Non-pigmented ciliary epithelial cell (primary cell): ENCODE measurements at places on chromosomes 5 and 9.

DNA sequence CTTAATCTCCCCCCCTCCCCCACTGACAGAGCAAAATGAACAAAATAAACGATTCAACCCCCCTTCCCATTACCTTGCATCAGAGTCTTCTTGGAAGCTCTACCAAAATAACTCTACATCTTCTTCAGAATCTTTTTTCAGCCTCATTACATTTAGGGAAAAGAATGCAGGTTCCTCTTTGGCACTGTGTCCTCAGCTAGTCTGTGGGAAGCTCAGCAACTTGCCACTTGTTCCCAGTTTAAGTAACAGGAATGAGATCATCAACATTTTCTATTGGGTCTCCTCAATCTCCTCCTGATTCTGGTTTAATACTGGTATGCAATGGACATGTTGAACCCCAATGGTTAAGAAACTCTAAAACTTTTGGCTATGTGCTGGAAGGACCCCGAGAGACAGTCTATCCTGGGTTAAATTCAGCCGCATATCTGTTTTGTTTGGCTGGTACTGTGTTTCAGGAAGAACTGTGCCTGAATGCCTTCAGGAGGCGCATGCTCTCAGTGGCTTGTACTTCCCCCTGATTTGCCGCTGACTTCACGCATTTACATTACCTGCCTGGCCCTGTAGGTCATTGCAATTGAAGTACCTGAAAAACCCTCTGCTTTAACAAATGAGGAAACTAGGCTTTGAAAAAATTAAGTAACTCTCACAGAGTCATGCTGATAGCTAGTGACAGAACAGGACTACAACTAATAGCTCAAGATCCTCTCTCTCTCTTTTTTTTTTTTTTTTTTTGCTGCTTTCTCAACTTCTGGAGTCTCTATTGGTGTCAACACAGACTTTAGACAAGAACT, 78.1 kb upstream of the HMHB1 start:
- no peak for DNase-seq

- DNase-seq, result no peak
These were observed 14.3 kb downstream of the AFF4 start for GRCh38 chr5:132949136-132949535.

- DNase-seq, result no peak
These were observed 131.8 kb upstream of the SLC12A2 start for GRCh38 chr5:127951791-127952190.

DNA sequence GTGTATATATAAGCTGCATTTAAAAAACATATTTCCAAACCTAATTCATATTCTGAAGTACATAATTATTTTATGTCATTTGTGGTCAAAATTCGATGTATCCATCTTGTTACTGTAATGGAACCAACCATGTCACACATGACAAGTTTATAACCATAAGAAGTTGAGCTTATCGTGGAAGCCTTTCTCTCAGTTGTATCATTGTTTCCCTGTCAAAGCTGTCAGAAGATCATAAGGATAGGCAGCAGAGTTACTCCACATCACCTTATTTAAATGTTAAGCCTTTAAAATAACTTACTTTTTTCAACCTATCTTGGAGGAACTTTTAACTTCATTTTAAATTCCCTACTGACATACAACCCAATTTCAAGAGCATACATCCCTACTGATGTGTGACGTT, 841.5 kb downstream of the PTPRD start:
- DNase-seq, result no peak

- DNase-seq, result no peak
These were observed at the start of gene C9orf152 for GRCh38 chr9:110208031-110208430. Gene C9orf152 (minus strand): TSS chr9:110208159. CDS start chr9:110207579, 580 bp downstream.

DNA sequence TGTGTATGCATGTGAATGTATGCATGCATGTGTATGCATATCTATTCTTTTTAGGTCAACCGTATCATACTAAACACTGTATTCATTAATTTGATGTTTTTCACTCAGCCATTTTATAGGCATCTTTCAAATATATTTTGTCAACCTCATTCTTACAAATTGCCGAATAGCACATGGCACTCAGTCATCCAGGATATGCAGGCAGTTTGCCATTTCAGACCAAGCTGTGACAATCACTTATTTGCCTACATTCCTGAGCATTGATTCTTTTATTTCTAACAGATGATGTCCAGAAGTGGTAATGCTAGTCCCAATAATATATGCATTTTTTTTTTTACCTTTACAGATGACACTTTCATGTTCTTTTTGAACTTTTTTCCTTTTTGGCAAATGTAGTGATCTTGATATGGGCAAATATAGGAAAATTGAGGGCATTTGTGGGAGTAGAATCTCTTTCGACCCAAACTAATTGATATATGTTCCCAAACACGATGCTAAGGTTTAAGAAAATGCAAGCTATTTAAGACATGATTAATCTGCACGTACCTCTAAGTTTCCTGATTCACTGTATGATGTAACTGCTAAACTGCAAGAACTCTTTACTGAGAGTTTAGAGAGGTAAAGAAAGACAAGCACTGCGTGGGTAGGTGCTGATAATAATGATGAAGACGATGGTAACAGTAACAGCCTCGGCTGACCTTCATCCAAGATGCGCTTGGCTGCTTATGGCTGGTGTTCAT, 153.9 kb upstream of the DAP start:
- DNase-seq, result no peak

DNA sequence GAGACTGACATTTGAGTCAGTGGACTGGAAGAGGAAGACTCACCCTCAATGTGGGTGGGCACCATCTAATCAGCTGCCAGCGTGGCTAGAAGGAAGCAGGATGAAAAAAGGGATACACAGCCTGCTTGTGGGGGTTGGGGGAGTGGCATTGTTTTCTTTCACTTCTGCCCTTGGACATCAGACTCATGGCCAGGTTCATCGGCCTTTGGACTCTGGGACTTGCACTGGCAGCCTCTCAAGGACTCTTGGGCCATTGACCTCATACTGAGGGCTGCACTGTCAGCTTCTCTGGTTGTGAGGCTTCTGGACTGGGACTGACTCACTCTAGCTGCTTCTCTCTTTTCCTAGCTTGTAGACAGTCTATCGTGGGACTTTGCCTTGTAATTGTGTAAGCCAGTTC, 374.9 kb downstream of the TLE1 start:
- DNase-seq, result no peak

- DNase-seq, result no peak
These were observed 15.0 kb downstream of the PJA2 start for GRCh38 chr5:109394806-109395205.

GRCh38 chr9:70259512-70259802, 679 bp downstream of the SMC5 start:
- DNase-seq, result no peak

- no peak for DNase-seq
These were observed 18.9 kb downstream of the OGN start for GRCh38 chr9:92385477-92385876.

GRCh38 chr5:180586870-180587269, 4.4 kb downstream of the SCGB3A1 start:
- no peak for DNase-seq

DNA sequence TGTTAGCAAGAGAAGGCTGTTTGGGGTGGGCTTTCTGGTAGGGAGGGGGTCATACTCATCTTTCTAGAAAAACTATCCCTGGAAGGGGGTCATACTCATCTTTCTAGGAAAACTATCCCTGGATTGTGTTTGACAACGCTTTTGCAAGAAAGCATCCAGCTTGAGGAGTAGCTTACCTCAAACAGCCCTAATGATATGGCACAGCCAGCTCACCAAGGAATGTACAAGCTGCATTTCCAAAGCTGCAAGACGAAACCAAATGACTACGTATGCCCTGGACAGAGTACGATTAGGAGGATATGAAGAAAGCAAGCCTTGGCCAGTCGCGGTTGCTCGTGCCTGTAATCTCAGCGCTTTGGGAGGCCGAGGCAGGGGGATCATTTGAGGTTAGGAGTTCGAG, 63.4 kb downstream of the KLF4 start:
- DNase-seq, result no peak

GRCh38 chr9:88737031-88737430, 202.1 kb downstream of the NXNL2 start:
- DNase-seq, result no peak

DNA sequence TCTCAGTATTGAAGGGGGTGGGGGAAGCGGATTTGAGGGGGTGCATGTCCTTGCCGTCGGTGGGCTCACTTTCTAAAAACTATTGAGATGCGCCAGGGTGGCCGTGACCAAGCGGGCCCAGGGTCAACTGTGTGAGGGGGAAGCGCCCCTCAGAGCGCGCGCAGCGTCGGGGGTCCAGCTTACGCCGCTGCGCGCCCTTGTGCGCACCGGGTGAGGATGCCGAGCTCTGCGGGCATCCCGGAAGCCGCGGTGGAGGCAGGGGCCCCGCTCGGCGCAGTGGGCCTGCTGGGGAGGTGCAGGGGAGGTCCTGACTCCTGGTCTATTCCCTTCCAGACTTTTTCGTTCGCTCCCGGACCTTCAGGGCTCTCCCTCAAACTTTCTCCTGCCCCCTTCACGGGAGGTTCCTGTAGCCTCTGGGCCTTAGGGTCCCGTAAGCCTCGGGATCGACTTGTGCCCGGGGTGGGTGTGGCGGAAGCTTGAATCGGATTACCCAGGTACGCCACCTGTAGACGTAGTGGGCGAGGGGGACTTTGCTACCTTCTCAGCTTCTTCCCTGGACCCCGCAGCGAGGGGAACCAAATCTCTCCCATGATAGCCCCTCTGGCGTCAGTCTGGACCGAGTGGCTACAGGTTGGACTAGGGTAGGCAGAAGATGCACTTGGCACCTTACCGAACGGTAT, 2.5 kb upstream of the PRDM6 start:
- no peak for DNase-seq

GRCh38 chr5:147911427-147911826, 5.1 kb upstream of the C5orf46 start:
- DNase-seq, result no peak

GRCh38 chr5:158812408-158812807, 287.3 kb downstream of the EBF1 start:
- DNase-seq, result no peak

GRCh38 chr9:69319324-69320025, 5.5 kb upstream of the ENTREP1 start:
- no peak for DNase-seq

DNA sequence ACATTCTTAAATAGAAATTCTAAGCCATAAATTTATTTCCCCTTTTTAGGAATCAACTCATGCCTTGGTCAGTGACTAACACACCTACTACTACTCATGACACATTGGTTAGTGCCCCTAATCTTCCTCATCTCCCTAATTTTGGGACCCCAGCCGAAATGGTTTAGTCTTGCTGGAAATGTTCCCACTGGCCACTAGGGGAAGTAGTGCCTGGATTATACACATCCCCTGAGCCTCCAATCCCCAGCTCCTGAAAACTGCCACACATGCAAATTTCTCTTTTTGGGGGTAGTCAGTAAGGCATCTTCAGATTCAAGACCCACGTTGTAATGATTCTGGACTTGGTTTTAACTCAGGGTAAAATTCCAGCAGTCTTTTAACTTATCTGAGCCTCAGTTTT, 79.8 kb downstream of the HSD17B3 start:
- DNase-seq, result no peak

- DNase-seq, result no peak
These were observed 53.8 kb downstream of the CDC14B start for GRCh38 chr9:96565671-96566497.

DNA sequence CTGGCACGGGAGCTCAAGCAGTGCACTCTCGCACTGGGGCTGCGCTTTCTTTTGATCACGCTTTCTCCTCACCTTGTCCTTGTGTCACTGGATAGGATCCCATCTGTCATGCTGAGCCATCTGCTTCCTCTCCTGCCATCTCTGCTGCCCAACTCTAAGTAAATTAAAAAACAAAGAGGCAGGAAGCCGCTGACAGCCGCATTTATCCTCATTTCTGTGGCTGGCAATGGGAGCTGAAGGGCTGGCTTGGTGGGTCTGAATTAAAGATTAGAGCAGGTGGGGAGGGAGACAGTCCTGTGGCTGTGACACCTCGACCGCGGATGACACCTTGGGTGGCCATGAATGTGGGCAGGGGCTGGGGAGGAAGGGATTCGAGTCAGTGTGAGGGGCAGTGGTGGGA, 159.2 kb upstream of the ALDH1B1 start:
- DNase-seq, result no peak

GRCh38 chr5:181050016-181050415, 9.9 kb downstream of the BTNL9 start:
- DNase-seq, result no peak

- no peak for DNase-seq
These were observed 14.6 kb downstream of the MAP1B start for GRCh38 chr5:72121780-72122445.

DNA sequence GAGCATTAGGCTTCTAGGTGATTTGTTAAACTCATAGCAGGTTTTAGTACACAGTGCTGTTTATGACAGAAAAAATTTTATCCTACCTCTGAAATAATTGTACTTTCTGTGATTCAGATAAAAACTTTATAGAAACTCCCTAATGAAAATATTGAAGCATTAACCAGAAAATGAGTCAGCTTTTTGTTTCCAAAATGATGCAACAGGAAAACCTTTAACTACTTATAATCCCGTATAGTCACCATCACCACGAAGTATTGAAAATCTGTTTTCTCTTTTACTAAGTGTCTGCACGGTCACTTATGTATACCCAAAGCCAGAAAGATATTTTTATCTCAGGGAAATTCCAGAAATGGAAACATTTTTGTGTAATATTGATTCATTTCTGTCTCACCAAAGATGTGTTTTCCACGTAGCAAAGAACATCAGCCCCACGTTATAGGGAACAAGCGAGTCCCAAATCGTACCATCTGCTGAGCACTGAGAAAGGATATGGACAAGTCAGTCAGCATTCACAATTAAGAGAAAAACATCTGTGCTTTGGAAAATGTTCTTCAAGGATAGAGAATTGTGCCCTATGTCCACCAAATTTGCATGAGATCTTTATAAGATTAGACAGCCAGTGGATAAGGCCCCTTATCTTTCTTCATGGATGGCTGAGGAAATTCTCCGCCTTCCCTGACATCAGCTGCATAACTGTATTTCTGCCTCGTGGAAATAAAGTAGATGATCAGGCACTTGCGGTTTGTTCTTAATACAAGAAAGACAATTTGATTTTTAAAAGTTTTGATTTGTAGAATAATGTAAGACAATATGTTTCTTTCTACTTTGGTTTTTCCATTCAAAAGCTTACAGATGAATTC, 41.9 kb downstream of the TNFAIP8 start:
- DNase-seq, result no peak

DNA sequence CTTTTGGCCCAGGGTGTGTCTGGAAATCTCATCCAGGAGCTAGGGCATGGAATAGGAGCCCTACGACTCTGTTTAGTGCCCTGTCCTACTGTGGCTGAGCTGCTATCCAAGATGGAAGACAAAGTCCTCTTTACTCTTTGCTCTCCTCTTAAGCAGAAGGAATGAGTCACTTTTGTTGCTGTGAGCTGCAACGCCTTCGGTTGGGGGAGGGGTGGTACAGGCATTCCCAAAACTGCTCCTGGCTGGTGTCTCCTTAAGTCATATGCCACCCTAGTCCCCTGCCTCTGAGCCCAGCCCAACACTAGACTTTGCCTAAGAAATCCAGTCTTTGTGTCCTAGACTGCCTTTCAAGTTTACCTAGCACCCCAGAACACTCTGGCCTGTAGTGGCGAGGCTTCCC, 99.9 kb downstream of the PRR16 start:
- DNase-seq, result no peak

GRCh38 chr5:26940994-26941393, 97.4 kb downstream of the CDH9 start:
- DNase-seq, result peak; percentile 28
